Testis (tissue), 5 donors: ENCODE measurements at places on chromosomes 5 and 9.

DNA sequence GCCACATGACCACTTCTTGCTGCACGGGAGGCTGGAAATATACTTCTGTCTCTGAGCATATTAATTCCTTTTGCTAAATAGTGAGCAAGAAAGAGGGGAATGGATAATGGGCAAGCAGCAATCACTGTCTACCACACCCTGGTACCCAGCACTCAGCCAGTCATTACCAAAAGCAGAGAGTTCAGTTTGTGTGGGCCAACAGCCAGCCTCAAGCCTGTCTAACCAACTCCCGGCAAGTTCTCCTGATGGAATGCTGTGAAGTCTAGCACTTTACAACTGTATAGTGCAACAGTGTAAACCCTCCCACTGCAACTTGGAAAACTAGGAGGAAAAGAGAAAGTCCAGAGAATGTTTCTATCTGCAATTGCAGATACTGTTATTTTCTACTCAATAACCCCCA is 47.8 kb downstream of the PLK2 start:
- DNase-seq, result no peak

GRCh38 chr9:113219186-113219936 is 1.7 kb downstream of the FKBP15 start:
- DNase-seq, result no peak

DNA sequence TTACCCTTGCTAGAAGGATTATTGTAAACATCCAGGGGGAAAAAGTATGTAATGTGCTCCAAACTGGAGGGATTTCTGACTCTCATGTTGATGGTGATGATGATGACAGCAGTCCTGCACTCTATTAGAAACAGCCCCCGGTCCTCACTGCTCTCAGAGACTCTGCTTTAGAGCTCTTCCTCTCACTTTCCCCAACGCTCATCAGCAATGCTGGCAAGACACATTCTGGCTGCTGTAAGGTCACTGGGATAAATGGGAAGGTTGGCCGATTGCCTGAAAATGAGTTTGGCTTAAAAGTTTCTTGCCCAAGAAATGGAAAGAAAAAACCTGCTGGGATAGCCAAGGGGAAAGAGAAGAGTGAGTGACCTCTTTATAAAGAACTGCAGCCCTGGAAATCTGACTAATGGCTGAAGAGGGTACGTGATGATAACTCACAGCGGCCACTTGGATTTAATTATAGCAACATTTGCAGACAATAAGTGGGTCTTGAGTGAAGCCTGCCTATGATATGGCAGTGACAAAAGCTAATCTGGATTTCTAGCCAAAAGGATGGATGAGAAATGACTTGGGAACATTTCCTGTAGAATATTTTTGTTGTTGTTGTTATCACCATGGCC is 235.8 kb downstream of the TMEM38B start:
- DNase-seq, result peak; percentile 16

DNA sequence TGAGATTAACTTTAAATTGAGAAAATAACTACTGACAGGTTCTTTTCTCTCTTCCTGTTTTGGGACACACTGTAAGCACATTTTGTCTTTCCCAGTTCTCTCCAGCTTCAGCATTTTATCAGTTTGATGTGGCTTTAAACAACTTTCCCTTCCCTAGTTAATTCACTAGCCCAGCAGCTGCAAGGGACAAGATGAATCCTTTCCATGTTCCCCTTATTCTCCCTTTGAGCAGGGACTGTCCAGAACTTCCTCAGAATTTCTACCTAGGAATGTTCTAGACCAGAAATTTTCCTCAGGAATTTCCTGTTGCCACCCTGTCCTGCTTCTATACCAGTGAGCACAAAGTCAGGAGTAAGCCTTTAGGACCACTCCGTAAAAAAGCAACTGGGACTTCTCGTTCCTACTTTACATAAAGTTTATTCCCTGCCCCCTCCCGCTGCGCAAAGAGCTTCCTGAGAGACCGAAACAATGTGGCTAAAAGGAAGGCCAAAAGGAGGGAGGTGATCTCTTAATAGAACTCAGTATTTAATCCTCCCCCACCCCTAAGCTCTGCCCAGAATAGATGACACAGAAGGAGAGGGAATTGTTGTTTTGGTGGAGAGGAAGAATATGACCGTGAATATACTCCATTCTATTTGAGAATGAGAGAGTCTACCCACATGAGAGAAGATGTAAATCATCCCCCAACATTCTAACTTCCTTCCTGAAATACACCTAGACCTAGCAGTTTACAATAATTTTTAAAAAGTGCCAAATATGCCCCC is 61.9 kb downstream of the GLIS3 start:
- peak; percentile 91 for DNase-seq

GRCh38 chr9:127971357-127972235 is 9.2 kb downstream of the EEIG1 start:
- no peak for DNase-seq

DNA sequence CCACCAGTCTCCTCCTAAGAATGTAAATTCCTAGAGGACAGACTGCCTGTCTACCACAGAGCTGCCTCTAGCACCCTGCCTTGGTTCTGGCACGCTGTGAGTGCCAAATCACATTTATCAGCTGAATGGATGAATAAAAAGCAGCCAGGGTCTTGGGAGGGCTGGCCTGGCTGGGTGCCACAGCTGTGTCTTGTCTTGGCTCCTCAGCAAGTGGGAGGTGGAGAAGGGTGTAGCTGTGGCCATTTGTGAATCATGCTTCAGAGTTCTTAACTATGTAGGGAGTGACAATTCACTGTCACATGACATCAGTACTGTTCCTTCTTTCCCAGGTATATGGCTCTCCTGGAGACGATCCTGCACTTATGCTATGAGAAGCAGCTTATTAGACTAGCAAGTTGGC is 70.6 kb downstream of the DCP2 start:
- no peak for DNase-seq

DNA sequence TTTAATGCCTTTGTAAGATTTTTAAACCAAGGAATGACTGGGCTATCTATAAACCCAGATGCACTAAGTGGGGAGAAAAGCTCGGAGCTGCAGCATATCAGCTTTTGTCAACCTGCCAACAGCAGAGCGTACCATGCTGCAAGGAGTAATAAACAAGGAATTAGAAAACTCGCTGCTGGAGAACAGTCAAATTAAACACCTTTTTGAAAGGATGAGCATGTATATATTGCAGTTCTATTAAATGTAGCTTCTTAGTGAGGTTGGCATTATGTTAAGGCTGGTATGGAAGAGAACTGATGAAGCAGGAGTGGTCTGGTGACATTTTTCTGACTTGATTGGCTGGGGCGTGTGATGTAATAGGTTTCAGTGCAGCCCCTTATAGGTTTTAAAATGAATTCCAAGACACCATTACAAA is 74.7 kb downstream of the PIK3R1 start:
- peak; percentile 79 for DNase-seq

DNA sequence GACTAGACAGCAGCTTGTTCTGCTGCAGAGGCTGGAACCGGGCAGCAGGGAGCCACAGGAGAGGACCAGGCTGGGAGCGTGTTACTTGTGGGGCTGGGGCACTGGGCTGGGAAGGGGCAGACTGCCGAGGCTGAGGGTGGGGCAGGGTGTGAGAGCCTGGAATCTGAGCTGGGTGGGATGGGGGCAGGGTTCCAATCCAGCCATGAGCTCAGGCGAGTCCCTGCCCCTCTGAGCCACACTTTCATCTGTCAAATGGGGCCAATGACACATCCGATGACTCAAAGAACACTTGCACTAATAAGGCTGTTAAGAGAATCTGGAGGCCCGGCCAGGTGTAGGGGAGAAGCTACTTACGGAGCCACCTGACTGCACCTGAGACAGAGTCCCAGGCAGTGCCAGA is 18.7 kb upstream of the WDR38 start:
- no peak for DNase-seq

DNA sequence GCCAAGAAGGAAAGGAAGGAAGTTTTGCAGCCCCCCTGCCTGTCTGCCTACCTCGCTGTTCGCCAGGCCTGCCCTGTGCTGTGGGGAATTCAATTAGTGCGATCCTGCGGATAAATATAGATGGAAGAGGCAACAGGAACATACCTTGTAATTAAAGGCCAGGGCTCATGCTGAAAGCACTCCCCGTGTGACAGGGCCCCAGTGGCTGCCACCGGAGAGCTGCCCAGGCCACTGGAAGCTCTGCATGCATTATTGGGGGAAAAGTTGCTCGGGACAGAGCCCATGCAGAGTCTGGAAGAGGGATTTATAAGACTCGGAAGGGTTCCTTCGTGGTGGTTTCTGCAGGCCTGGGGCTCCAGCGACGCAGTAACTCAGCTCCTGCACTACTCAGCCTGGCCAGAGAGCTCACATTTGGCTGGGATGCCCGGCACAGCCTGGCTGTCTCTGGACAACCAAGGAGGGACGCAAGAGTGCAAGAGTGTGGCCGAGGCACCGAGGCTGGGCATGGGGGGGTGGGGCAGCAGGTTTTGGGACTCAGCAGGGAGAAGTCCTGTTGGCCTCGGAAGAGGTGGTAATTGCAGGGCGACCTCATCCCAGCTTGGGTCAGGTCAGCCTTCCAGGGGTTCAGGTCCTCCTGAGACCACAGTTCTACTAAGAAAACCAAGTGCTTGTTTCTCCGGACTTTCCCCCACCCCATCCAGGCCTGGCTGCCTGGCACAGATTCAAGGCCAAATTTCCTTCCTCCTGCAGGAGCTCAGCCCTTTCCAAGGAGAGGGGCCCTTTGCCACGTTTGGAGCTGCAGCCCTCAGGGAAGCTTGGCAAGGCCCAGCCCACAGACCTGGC is 68.1 kb upstream of the GGTA1 start:
- peak; percentile 49 for DNase-seq

- no peak for DNase-seq
These were observed 501.5 kb downstream of the SPATA31D1 start for GRCh38 chr9:82490019-82490499.

DNA sequence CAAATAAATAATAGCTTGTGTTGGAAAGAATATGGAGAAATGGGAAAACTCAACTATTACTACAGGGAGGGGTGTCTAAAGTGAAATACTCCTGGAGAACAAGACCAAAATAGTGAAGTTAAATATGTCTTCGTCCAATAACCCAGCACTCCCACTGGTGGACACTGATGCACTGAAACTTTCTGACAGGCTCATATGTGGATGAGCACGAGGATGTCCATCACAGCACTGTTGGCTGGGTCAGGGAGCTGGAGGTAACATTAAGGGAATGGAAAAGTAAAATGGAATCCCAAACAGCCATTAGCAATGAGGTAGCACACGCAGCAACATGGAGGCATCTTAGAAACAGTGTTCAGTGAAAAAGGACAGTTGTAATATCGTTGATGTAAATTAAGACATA is 86.5 kb downstream of the LMNB1 start:
- no peak for DNase-seq

- DNase-seq, result no peak
These were observed 58.9 kb downstream of the INSYN2B start for GRCh38 chr5:169921384-169921783.

- DNase-seq, result no peak
These were observed 10.0 kb upstream of the DELE1 start for GRCh38 chr5:141913560-141914198.

- no peak for DNase-seq
These were observed 10.3 kb upstream of the ROPN1L start for GRCh38 chr5:10431415-10431814.

DNA sequence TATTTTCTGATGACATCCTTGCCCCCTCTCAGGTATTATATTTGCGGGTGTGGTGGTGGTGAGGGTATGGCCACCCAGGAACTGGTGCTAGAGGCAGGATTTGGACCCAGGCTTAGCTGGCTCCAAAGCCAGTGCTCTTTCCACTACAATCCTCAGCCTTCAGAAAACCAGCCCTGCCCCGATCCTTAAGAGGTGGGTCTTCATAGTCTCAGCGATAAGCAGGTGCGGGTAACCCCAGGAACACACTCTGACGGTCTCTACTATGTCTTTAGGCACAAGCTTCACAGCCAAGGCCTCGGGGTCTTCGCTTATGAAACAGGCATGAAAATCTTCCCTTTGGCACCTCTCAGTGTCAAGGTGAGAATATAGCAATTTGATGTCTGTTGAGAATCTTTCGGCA is 169.3 kb downstream of the FGF18 start:
- no peak for DNase-seq

- DNase-seq, result peak; percentile 2
These were observed 58.7 kb downstream of the ZNF354C start for GRCh38 chr5:179118756-179119414.

- DNase-seq, result no peak
These were observed 41.9 kb downstream of the SPEF2 start for GRCh38 chr5:35659556-35659955.

- DNase-seq, result no peak
These were observed 202.9 kb upstream of the WWC1 start for GRCh38 chr5:168088410-168089173.

DNA sequence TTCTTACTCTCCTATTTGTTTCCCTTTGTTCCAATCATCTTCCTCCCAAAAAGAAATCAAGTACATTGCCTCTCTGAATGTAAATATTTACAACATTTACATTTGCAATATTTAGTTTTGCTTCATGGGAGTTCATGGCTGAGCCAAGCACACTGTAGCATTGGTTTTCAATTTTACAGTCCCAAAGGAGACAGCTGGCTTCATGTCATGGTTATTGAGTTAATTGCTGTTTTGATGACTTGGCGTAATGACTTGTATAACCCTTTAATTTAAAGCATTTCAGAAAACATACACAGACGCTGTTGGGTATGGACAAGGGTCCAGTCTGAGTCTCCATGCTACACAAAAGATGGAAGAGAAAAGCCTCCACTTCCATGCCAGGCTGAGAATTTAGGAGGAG is 25.6 kb upstream of the VLDLR start:
- DNase-seq, result no peak

GRCh38 chr5:143699121-143699520 is 112.8 kb upstream of the HMHB1 start:
- no peak for DNase-seq
